ENCODE measurements at places on chromosomes 2 and 18.

DNA sequence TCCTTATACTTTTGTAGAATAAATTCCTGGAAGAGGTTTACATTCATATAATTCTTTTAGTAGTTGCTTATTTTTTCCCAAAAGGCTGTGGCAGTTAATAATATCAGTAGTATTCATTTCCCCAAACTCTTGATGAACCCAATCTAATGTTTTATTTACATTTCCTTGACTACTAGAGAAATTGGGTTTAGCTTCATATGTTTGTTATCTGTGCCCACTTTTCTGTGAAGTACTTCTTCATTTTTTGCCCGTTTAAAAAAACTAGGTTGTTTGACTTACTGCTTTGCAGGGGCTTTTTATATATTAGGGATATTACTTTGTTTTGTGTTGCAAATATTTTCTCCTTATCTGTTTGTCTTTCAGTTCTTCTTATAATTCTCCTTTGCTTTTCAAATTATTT is 17.2 kb downstream of the RALB start:
- no peak for DNase-seq

DNA sequence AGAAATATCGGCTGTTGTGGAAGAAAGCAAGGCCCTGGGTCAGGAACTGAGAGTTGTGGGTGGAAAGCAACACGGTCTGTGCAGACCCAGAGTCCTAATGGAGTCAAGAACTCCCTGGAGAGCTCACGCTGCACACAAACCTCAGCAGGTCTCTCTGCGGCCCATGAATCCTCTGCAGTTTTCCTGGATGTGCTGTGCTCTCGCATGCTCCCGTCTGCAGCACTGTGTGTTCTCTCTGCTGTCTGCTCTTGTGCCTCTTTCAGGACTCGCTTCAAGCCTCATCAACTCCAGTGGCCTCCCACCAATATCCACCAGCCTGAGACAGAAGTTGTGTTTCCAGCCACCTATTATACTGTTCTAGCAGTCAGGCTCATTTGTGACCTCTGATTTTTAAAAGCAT is 24.3 kb downstream of the RNU4ATAC start:
- DNase-seq, result no peak

DNA sequence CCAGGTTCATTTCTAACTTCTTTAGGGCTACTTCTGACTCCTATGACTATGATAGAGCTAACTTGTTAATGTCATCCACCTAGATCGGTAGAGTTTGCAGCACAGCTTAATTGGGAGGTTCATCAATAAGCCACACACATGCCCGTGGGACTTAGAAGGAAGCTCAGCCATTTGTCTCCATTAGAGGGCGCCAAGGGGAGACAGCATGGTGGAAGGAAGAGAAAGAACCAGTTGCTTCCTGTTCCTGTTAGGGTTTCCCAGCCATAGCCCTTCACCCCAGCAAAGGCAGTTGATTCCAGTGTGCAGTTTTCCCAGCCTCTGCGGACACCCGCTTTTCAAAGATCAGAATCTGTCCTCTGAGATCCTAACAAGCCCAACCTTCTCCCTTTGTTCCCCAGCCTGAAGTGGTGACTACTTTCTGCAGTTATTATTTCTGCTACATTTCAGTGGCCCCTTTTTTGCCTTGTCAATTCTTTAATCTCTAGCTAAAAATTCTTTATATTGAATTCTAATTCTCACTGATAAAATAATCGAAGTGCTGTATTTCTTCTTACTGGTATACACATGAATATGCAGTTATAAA is 30.3 kb downstream of the MAIP1 start:
- DNase-seq, result no peak

DNA sequence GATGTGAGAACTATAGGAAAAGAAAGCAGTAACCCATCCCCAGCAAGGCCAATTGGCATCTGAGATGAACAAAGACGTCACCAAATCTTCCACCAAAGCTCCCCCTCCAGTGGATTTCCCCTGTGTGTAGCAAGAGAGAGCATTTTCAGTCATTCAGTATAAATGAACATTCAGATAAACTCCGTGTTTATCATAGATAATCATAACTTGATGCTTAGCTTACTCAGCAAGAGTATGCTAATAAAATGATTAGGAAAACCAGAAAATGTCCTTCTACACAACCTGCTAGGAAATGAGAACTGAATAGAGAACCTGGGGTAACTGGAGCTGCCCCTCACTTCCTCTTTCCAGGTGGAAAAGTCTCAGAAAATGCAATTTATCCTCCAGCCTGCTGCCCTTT is 198.0 kb upstream of the CCDC150 start:
- no peak for DNase-seq

DNA sequence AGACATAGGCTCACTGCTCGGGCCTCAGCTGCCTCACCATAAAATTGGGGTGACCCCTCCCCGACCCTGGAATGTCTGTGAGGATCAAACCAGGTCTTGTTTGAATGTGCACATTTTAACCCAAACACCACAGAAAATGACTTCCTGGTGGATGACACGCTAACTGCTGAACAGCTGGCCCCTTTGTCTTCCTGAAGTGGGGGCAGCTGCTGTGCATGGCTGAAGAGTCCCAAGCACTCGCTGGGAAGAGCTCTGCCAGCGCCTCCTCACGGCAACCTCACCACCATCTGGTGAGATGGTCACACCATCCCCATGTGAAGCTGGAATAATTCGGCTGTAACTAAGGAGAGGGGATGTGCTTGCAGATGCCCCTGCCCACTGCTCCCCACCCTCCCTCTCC is 34.0 kb downstream of the AQP12A start:
- no peak for DNase-seq

GRCh38 chr2:238938003-238938400 is 90.1 kb downstream of the TWIST2 start:
- DNase-seq, result no peak

GRCh38 chr2:33704406-33704855 is 105.3 kb upstream of the FAM98A start:
- no peak for DNase-seq

GRCh38 chr18:51639541-51639940 is 442.1 kb upstream of the MEX3C start:
- no peak for DNase-seq

- no peak for DNase-seq
Observed at GRCh38 chr2:159639071-159639470, 22.7 kb upstream of the BAZ2B start.

DNA sequence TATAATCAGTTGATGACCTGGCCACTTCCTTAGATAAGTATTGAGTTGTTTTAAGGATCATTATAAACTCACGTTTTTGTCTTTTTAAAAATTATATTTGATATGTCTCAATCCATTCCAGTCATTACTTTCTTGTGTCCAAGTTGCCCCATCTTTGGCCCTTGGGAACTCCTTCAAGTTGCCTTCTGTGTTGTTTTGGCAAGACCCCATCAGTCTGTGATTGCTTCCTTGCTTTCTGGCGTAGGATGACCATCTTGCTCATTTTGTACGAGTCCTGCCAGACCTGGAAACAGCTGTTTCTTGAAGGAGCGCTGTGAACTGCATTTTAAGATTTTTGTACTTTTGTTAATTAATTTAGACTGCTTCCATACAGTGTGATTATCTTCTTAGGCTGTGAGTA is 68.9 kb upstream of the ITM2C start:
- DNase-seq, result no peak

DNA sequence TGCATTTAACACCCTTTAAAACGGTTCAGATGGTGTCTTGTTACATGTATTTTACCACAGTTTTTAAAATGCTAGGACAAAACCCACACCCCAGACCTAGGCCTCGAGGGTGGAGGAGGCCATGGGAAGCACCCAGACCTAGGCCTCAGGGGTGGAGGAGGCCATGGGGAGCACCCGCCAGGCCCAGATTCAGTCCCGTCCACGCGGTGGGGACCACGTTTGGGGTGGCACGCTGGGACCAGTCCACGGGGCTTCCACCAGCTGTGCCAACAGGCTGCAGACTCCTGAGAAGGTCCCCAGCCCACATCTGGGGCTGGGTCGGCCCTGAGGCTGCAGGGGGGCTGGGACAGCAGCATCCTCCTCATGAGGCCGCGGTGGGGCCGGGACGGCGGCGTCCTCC is 63.4 kb downstream of the SLC66A2 start:
- no peak for DNase-seq

- no peak for DNase-seq
Observed at GRCh38 chr2:240021488-240022104, 3.5 kb downstream of the NDUFA10 start.

DNA sequence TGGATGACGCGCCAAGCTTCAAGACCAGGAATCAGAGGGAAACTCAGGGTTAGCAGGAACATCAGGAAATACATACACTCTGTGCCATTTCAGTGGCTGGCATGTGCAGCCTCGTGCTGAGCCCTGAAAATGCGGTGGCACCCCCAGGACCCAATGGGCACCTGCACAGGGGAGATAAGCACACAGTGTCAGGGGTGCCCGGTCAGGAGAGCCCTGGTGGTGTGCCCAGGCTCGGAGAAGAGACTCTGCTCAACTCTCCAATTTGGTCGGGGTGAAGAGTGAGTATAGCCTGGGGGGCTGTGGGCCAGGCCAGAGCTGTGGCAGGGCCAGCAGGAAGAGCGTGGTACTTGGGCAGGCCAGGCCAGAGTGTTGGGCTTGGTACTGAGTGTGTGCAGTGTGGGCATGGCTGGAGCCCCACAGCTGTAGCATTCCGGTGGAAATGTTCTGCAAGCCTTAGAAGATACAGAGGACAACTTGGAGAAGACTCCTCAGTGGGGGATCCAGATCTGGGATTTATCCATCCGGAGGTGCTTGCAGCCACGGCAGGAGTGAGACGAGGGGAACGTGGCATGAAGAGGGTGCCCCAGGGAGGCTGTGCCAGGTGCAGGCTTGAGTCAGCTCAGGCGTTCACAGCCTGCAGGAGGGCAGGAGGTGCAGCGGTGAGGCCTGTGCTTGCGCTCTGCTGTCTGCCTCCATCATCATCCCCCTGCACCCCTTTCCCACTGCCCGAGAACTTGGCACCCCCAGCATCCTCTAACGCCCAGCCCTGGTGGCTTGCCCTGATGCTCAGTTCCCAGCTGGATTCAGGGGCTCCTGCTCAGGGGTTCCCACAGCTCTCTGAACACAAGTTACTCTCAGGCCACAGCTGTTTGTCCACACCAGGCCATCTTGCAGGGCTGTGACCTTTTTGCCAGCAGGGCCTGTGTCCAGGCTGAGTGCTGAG is 451.7 kb upstream of the HS6ST1 start:
- no peak for DNase-seq

GRCh38 chr18:44954257-44954656 is 273.6 kb downstream of the SETBP1 start:
- DNase-seq, result no peak

DNA sequence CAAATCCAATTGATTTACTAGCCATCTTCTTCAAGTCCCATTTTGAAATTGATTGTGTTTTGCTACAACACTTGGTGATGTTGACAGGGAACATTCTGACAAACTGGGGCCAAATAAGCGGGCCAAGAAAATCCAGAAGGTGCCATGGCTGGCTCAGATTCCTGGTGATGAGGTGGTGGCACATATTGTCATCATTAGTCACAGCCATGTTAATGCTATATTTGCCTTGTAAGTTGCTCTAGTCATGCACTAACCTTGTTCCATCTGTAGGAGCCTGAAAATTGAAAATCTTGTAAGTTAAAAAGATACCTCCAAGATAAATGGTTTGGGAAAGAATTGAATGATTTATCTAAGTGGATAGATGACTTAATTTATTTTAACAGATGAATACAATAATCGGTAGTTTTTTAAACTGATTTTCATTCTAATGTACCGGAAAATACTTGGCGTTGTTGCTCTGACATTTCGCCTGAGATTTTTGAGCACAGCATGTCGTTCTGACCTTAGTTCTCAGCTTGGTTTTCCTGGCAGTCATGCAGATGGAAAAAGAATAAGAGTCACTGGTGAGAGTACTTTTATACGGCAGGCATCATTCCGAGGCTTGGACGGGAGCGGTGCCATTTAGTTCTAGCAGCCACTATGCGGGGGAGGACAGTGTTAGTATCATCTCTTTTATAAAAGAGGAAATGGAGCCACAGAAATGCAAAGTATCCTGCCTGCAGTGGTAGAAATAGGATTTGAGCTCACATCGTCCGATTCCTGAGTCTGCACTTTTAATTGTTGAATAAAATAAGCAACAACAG is 133.9 kb downstream of the ZNF532 start:
- no peak for DNase-seq

DNA sequence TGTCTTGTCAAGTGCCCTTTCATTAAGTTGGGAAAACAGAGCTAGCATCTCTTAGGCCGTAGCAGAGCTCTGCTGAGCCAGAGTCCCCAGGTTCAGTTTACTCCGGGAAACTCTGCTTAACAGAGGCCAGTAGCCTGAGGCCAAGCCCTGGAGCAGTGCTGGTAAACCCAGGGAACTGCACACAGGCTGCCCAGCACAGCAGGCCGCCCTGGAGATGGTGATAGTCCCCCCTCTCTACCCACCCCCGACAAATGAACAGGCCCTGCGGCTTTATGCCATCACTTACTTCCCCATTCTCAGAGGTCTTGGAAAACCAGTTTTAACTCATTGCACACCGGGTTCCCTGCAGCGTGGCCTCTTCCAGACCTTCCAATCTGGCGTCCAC is 3.5 kb downstream of the CNNM4 start:
- DNase-seq, result no peak

GRCh38 chr18:3605954-3606443 is 156.0 kb downstream of the TGIF1 start:
- DNase-seq, result no peak

- no peak for DNase-seq
Observed at GRCh38 chr18:48460929-48461583, 51.9 kb upstream of the ZBTB7C start.

Data from left renal pelvis (tissue), 4 donors.